ENCODE measurements at places on chromosomes 4 and X.

DNA sequence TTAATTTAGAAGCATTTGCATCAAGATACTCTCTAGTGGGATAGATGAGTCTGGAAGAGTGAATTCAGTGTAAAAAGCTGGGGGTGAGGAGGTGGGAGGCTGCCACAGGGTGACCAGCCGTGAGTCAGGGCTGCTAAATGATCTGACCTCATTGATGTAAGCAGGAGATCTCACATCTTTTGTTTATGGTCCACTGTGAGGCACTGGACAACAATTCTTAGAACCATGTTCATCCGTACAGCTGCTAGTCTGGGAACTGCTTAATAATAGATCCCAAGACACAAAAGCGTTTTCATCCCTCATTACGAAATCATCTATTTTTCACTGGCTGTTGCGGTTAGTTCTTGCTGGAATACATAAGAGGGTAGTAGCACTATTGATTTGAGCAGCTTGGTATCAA lies 14.1 kb downstream of the KLF3 start:
- DNase-seq: no peak

DNA sequence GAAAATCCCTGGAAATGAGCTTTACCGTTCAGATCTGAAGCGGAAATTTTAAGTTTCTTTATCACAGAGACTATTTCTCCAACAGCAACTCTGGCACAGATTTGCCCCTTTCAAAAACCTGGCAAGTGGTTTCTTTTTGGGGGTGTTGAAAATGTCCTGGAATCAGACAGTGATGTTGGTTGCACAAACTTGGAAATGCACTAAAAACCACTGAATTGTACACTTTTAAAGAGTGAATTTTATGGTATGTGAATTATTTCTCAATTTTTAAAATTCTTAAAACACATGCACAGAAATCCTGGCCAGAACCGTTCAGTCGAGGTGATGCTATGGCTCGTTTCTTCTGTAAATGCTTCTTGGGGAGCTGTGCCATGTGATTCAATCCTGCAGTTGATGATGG lies 121.2 kb upstream of the RBPJ start:
- no peak for DNase-seq

DNA sequence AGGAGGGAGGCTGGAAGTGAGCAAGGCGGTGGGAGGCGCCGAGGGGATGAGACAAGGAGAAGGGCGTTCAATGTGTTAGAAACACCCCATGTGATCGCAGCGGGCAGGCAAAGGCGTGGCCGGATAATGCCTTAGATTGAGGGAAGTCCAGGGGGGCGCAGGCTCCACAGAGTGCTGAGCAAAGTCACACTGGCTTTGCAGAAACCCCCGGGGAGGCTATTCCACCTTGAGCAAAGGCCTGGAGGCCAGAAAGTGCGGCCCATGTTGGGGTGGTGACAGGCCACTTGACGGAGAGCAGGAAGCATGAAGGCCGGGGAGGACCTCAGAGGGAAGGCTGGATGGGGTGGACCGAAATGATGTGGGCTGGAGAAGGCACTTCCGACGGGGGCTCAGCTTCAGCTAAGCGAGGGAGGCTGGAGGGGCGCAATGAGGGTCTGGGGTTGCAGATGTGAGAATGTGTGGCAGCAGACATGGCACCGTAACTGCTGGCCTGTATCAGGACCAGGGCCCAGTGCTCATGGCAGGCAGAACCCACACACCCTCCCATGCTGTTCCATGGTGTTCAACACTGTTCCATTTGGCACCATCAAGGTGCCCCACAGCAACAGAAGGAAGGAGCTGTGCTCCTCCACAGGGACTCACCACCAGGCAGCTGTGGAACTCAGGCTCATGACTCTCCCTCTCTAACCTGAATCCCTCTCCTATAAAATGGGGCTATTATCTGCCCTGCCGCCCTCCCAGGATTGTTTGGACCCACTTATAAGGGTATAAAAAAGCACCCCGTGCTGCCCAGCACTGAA lies 50.3 kb downstream of the HMX1 start:
- no peak for DNase-seq

- DNase-seq: no peak
Observed at GRCh38 chr4:139014371-139015268, 961 bp upstream of the NOCT start.

GRCh38 chrX:22536746-22537304 lies 264.1 kb downstream of the CBLL2 start:
- no peak for DNase-seq

DNA sequence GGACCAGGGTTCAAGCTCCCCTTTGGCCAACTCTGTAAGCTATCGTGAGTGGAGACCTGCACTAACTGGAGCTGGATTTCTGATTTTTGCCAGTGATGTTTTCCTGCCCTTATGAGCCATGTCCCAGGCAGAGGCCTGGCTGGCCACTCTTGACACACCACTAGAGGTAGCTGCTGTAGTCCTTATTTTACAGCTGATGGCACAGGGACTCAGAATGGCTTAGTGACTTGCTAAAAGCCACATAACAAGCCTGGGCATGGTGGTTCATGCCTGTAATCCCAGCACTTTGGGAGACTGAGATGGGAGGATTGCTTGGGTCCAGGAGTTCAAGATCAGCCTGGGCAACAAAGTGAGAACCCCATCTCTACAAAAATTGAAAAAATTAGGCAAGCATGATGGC lies 33.4 kb downstream of the CYTL1 start:
- DNase-seq: no peak

DNA sequence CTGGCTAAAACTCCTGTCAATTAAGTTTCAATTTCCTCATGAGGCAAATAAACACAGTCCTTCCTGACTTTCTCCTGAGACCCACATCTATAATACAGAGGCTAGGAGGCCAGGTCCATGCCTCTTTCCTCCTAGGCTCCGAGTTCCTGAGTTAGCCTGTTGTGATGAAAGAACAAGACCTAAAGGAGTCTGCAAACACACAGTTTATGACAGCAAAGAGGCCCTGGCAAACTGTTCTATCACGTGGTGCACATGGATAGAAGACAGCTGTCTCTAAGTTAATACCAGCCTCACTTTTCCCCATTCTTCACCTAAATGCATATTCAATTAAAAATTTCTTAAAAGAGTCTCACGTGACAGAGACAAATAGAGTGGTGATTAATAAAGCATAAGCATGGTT lies 145.2 kb downstream of the TET2 start:
- no peak for DNase-seq

DNA sequence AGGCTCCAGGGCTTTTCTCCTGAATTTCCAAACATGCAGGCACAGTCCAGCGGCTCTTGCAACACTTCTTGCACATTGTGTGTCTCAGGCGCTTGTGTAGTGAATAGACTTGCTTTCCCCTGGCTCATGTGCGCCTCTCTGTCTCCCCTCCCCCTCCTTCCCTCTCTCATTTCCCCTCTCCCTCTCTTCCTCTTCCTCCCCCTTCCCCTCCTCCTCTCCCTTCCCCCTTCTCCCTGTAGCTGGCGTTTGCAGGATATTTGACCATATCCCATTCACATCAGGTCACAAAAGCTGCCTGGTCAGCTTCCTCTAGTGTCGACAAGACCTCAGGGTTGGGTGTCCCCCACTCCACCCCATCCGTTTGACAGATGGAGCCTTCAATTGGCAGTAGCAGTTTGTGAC lies 2.4 kb downstream of the CHST7 start:
- no peak for DNase-seq
